LoVo (cell line): ENCODE measurements at places on chromosomes 11 and 22.
A peak's percentile ranks its signal among the peaks of the same experiment; 100 is the strongest.

DNA sequence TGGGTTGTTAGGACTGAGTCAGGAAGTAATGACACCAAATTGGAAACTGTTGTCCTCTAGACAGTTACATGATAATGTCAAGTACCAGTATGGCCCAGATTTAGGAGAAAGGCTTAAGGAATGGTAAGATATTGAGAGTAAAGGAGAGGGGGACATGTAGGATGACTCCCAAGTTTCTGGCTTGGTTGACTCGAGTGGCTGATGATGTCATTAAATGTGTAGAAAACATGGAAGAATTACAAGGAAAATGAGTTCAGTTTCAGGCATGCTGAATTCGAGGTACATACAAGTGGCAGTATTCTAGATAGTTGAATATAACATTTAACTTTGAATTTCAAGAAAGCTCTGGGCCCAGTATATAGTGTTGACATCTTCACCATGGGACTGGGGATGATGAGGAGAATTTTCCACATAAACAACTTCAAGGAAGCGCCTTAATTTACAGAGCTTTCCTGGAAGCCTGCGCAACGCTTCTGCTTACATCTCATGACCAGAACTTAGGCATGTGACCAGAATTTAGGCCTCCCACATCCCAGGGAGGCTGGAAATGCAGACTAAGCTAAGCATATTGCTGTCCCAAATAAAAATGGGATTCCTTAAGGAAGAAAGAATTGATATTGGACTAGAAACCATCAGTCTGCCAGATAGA lies 3.8 kb downstream of the CFAP300 start:
- no peak for DNase-seq

DNA sequence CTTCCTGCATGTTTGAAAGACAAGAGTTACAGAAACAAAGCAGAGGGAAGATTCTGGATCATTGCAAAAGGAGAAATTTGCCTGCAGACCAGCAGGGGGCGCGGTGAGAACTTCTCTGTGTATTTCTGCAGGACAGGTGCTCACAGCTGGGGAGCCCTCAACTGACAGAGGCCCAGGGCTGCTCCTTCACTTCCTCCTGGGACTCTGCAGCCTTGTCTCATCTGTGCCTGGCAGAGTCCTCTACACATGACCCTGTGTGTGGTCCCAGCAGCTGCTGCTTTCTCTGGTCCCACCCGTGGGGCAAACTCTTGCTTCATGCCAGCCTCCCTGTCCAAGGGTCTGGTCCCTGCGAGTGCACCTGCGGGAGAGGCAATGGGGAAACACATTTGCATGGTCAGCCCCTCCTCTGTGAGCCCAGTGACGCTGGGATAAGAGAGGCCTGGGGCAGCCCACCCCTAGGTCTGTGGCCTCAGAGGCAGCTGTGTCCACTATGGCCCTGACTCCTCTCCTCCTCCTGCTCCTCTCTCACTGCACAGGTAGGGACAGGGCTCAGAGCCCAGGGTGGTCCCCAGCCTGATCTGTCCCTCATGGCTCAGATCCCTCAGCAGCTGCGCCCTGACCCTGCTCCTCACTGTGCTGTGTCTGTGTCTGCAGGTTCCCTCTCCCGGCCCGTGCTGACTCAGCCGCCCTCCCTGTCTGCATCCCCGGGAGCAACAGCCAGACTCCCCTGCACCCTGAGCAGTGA lies 43.2 kb upstream of the VPREB1 start:
- DNase-seq: peak; percentile 36

DNA sequence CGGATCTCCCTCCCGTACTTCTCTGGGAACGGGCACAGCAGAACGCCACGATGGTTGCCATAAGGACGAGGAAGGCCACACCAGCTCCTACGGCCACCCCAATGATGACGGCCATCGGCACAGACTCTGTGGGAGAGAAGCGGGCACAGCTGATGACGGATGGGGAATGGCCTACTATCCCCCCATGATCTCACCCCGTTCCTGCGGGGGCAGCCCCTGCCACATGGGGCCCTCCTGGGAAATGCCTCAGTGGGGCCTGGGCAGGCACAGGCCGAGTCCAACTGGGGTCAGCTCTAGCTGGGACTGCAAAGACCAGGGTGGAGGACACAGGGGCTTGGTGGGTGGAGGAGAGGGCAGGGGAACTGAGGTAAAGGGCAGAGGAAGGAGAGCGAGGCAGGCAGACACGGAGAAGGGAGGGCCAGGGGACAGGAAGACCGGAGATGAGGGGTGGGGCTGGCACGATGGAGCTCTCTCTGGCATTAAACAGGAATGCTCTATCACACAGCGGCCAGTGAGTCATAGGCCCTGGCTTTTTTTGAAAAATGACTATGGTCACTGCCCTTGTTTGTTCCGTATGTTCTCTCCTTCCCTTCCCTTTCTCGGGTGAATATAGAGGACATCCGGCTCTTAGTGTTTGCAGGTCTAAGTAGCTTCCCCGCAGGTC lies 76.0 kb downstream of the ST3GAL4 start:
- DNase-seq: peak; percentile 86

DNA sequence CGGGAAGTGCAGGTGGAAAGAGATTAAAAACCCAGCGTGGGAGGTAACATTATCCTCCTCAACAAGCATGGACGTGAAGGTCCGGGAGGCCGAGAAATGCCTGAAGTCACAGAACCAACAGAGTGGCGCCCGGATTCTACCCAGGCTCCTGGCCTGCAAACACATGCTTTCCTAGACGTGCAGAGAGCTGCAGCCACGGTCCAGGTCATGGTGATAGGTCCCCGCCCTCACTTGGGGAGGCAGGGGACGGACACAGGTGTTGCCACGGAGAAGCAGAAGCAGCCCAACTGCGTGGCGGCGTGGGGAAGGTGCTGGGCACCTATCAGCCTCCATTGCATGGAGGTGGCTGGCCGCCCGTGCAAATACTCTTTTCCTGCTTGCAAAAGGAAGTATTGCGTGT lies 148.8 kb downstream of the MPPED1 start:
- no peak for DNase-seq

GRCh38 chr11:31819621-31820437 lies 8.7 kb upstream of the PAX6 start:
- DNase-seq: no peak

DNA sequence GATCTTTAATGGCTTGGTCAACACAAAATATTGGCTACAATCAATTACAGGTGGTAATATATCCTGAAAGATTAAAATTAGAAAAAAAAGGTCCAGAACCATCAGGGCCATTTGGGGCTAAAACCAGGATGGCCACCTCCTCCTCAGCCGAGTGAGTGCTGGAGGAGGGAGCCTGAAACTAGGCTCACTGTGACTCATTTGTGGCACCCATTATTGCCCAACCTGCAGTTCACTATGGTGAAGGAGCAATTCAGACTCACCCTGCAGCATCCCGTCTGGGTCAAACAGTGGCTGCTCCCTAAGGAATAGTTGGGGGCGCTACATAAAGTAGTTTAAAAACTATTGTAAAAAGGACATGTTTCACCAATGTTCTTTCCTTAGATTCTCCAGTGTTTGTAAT lies 60.7 kb downstream of the GLYATL1 start:
- no peak for DNase-seq

GRCh38 chr11:12569499-12570425 lies 104.5 kb upstream of the TEAD1 start:
- peak; percentile 43 for DNase-seq

DNA sequence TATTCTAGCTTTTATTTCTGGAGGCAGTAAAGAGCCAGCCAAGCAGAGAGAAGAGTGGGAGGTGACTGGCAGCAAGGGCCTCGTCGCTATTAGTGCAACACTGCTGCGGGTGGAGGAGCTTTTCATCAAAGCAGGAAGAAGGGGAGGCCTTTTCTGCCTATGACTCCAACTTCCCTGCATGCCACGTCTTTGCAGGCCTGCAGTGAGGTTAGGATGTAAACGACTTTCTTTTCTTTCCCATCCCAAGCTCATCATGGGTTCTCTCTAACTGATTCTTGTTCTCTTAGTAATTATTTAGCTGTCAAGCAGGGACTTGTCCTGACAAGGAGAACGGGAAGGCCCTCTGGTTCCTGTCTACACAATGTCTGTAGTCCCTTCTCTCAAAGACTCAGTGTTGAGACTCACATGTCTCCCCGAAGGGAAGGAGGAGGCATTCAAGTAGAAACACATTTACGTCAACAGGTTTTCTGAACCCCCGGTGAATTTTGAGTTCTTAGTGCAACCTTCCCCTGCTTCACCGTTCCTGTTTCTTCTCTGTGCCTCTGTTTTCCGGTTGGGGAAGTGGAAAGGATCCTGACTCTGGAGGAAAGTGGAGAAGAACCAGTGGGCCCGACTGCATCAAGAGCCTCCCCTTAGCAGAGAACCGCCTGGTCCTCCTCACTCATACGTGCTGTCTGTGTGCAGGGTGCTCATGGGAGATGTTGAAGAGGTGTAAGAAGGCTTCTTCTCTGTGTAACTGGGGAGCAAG lies 56.9 kb downstream of the PACS1 start:
- DNase-seq: no peak

DNA sequence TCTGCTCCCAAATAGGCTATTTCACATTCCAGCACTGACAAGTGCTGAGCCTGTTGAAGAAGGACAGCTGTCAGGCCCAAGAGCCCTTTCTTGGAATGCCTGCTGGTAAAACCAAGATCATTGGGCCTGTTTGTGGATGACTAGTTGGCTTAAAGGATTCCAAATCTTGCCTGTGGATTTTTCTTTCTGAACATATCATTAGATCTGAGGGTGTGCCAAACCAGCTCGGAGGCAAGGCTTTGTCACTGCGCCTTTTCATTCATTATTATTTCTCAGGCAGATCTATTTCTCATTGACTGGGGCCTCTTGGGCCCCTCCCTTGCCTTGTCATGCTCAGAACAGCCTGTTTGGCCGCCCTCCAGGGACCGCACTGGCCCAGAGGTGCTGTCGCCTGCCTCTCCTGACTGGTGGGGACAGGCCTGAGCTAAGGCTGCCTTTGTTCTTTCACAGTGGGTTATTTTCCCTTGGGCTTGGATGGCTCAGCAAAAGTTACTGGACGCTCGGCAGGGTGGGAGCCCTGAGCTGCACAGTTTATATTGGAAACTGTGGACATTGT lies 222.7 kb upstream of the SESN3 start:
- DNase-seq: no peak

DNA sequence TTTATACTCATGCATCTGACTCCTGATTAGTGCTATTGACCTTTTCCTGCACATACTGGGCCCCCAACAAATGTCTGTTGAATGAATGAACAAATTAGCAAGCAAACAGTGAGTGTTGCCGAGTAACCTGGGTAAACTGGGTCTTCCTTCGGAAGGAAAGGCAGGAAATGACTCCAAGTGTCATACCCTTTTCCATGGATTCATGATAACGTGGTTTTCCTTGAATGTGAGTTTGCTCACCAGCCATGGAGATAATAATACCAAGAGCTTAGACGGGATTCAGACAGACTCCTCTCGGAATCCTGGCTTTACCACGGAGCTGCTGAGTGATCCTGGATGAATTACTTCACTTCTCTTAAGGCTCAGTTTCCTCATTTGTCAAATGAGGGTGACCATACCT lies 16.7 kb downstream of the TECTA start:
- no peak for DNase-seq

- DNase-seq: no peak
Measured at GRCh38 chr11:44611687-44612434, 46.4 kb downstream of the CD82 start.
